A673 (cell line): ENCODE measurements at places on chromosomes 7 and 10.

DNA sequence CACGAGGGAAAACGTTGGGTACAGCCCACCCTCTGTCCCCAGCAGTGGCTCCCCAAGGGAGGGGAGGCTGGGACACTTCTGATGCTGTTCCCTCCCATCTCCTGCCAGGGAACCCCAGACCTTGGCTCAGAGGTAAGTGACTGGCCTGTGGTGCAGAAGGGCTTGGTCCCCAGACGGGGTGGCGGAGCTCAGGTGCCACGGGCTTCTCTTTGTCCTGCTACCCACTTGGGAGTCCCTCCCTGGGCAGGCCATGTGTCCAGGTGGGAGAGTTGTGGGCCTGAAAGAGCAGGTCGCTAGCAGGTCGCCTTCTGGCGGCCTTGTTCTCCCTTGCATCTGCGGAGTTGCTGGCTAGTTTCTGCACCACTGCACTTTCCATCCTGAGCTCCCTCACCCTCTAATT lies 10.1 kb downstream of the ATP5MF start:
- DNase-seq, result no peak

- no peak for DNase-seq
Observed at GRCh38 chr7:108086546-108086945, 43.6 kb downstream of the LAMB4 start.

GRCh38 chr7:155764438-155764793 lies 47.8 kb downstream of the SHH start:
- no peak for DNase-seq

DNA sequence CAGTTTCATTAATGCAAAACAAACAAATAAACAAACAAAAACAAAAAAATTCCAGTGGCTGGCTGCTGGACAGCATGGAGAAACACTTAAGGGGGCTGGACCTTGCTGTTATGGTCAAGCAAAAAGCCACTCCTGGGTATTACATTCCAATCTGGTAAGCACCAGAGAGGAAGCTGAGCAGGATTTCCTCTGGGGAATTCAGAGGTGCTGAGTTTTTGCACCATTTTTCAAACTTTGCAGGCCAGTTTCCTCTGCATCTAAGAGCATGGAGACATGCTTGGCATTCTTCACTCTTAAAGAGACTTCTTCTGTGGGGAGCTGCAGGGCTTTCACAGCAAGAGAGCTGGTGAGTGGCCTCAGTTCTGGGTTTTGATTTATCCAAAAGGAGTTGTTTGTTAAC lies 84.5 kb downstream of the FZD1 start:
- no peak for DNase-seq

- no peak for DNase-seq
Observed at GRCh38 chr10:84407388-84408049, 79.1 kb downstream of the CCSER2 start.

- DNase-seq, result peak; percentile 62
Observed at GRCh38 chr7:142438235-142438922, 180.5 kb upstream of the PRSS58 start.

DNA sequence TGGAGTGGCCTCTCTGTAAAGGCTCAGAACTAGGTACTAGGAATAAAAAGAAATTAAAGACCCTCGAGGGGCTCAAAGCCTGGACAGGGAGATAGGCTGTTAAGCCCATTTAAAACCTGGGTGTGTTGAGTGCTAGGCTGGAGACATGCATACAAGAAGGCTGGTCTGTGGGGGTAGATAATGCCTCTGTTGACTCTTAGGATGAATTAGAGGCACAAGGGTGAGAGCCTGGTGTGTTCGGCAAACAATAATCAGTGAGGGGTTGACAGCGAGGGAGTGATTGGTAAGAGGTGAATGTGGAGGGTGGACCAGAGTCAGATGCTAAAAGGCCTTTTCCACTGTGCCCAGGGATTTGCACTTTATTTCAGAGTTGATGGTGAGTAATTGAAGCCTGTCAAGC lies 12.7 kb downstream of the GSTO2 start:
- DNase-seq, result no peak

GRCh38 chr7:75931680-75932079 lies 16.7 kb downstream of the POR start:
- DNase-seq, result no peak

- DNase-seq, result no peak
Observed at GRCh38 chr10:29840516-29841276, 205.9 kb upstream of the SVIL start.

DNA sequence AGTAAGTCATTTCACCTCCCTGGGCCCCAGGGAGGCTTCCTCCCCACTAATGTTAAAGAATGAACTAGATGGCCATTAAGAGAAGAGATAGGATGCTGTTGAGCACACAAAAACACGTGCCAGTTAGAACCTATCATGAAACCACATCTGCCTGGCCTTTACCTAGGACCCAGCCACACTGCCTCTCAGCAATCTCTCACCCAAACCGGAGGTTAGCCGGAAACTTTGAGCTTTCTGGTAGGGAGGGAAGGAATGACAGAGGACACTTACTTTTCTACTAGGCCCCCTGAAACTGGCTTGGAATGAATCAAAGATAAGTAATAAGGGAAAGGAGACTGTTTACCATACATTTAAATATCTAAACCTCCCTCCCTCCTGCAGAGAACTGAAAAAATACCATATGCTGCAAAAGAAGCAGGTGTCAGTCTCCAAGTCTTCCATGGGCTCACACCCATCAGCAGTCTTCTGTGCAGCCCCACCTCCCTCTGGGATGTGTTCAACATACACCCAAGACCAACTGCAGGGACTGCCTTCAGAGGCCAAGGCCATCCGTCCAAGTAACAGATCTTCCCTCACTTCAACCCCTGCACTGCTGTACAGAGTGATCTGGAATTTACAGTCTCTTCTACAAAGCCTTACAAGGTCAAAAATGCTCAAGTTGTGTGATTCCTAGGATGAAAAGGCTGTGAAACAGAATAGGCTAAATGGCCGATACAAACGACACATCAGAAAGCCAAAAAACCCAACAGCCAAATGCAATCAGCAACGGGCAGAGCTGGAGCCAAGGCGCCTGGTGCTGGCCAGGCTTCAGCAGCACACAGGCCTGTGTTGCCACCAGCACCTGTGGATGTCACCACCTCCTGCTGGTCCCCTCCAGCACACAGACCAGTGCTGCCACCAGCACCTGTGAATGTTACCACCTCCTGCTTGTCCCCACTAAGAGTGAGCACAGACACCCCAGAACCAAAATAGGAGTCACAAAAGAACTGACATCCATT lies 42.4 kb downstream of the SORBS1 start:
- no peak for DNase-seq

DNA sequence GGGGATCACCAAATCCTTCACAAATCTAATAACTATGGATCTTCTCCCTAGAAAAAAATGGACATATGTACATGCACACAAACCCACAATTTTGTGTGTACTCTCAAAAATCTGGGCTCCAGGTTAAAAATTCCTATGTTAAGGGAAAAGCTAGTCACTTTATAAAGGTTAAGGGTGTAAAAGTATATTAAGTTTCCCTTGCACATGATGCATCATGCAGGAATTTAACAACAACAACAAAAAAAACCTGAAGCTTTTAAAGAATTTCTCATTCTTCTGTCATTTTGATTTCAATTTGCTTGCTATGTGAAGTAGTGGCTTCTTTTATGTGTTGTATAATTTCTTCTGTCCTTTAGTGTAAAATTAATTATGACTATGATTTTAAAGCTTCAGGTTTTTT lies 123.7 kb downstream of the CNOT4 start:
- DNase-seq, result no peak

GRCh38 chr7:129958643-129959470 lies 6.1 kb upstream of the UBE2H start:
- no peak for DNase-seq

DNA sequence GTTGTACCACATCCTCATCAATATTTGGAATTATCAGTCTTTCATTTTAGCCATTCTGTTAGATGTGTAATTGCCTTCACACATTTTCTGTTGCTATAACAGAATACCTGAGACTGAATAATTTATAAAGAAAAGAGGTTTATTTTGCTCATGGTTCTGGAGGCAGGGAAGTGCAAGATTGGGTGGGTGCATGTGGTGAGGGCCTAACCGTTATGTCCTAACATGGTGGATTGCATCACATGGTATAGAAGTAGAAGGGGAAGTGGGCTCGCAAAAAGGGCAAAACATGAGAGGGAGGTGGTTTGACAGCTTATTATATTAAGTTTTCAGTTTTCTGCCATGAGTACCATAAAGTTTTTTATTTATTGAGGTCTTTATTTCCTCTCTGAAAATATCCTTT lies 452.0 kb downstream of the ARL4A start:
- no peak for DNase-seq

DNA sequence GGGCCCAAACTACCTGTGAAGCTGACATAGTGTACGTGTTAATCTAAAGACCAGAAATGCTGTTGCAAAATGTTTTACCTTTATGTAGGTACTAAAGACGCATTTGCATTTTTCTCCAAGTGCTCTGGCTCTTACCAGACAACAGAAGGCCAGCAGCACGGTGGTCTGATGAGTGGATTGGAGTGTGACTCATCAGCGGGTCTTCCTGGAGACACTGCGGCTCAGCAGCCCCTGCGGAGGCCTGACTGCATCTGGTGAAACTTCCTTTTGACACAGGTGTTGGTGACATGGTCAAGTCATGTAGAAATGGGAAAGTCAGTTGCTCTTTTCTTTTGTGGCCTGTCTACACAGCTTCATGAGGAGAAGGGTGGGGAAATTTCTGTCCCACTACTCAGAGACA lies 723.6 kb downstream of the INHBA start:
- no peak for DNase-seq

GRCh38 chr7:31028417-31028992 lies 23.6 kb upstream of the ADCYAP1R1 start:
- no peak for DNase-seq

DNA sequence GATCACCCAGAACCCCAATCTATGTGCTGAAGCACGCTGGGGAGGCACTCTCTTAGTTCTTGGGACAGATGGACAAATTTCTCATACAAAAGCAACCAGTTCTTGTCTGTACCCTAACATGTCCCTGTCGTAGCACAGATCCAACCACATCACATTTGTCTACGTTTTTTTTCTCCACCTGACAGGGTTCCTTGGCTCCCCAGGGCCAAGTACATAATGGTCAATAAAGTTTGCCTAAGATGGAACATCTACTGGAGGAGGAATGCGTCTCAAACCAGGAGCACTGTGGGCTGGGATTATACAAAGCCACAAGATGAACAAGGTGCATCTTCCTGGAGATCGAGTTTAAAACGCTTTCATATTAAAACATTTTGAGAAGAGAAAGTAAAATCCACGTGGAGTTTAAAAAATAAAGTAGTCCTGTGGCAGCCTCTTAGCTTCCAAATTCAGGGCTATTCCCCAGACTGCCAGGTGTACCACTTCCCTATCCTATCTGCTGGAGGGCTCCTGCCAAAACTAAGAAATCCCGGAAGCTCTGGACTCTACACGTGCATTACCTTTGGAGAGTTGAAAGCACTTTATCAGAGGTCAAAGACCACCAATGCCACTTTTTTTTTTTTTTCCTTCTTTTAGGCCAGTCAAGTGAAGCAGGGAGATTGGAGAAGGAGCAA lies 1.4 kb downstream of the TMEM243 start:
- no peak for DNase-seq

GRCh38 chr7:142188846-142189245 lies 69.0 kb downstream of the PRSS58 start:
- peak; percentile 15 for DNase-seq

DNA sequence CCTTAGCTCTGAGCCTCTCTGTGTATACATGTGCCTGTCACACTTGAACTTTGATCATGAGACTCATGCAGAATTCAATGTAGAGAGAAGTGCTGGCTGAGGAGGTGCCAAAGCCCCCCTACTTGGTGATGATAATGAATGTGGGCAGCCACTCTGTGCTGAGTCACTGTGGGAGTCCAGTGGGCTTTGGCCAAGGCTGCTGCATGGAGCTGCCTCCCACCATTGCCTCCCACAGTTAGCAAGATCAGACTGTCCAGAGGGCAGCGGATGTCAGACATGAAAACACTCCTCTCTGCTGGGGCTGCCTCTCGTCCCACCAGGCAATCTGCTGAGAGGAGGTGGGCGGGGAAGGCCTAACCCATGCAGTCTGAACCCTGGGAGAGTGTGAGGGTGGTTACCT lies 180.3 kb downstream of the SH2D4B start:
- no peak for DNase-seq

DNA sequence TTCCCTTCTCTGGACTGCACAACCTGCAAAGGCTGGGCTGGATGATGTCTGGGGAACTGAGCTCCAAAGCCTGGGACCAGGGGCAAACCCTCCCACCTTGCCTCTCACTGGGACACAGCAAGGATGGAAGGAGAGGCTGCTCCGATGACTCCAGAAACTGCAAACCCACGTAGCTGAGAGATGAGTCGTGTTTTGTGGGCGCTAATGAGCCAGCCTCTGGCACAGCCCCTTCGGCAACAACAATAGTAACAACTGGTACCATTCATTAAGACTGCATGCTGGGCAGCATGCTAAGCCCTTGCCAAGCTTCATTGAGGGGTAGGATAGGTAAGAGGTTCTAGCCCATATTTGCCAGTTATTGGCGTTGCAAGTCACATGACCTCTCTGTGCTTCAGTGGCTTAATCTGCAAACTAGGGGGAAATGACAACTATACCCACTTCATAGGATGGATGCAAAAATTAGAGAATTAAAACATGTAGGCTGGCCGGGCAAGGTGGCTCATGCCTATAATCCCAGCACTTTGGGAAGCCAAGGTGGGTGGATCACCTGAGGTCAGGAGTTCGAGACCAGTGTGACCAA lies 145.9 kb downstream of the SH3PXD2A start:
- DNase-seq, result peak; percentile 48

DNA sequence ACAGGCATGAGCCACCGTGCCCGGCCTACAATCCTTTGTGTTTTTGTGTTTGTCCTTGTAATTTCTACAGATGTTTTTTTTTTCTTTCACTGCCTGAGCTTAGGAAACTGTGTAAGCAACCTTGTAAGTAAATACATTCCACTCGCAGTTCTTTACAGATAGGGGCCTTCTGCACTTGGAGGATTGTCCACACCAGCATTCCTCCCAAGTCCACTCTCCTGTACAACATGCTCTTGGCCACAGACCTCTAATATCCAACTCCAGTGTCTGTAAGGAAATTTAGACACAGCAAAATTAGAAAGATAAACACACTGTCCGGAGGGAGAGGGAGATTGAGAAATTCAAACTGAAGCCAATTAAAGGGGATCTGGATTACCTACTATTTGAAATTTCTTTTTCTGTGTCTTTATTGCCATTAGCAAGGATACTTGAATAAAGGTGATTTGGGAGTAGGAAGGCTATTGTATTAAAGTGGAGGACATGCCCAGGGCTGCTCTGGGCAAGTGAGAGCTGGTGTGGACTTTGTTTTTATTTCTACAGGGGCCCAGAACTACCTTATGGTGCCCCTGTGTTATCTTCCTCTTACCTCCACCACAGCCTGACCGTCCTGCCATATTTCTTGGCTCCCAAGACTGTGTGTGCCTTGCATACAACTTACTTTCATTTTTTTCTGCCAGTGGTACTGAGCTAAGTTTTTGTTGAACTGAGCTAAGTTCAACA lies 9.7 kb downstream of the MXI1 start:
- DNase-seq, result no peak

GRCh38 chr7:130732980-130733930 lies 752 bp downstream of the KLF14 start:
- no peak for DNase-seq

- no peak for DNase-seq
Observed at GRCh38 chr10:119222966-119223386, 15.6 kb downstream of the GRK5 start.

GRCh38 chr7:76997381-76998284 lies 34.5 kb downstream of the SPDYE17 start:
- DNase-seq, result no peak

- DNase-seq, result peak; percentile 49
Observed at GRCh38 chr7:30510124-30511075, 5.8 kb upstream of the GGCT start.
